ENCODE measurements at places on chromosomes 2 and 18. TPM values are rescaled to one million over a fixed set of nuclear protein-coding genes. Genes with fewer than 3 reads are reported as not detected.

- DNase-seq = no peak
Measured at GRCh38 chr2:235263205-235264120, 230.4 kb upstream of the AGAP1 start.

- DNase-seq = no peak
Measured at GRCh38 chr2:207055257-207055656, 110.5 kb downstream of the KLF7 start.

- no peak for DNase-seq
Measured at GRCh38 chr2:143284087-143284675, 155.0 kb downstream of the ARHGAP15 start.

GRCh38 chr2:196331143-196331542, 159.8 kb upstream of the STK17B start:
- DNase-seq = no peak

- no peak for DNase-seq
Measured at GRCh38 chr18:79640875-79641274, 38.7 kb upstream of the CTDP1 start.

DNA sequence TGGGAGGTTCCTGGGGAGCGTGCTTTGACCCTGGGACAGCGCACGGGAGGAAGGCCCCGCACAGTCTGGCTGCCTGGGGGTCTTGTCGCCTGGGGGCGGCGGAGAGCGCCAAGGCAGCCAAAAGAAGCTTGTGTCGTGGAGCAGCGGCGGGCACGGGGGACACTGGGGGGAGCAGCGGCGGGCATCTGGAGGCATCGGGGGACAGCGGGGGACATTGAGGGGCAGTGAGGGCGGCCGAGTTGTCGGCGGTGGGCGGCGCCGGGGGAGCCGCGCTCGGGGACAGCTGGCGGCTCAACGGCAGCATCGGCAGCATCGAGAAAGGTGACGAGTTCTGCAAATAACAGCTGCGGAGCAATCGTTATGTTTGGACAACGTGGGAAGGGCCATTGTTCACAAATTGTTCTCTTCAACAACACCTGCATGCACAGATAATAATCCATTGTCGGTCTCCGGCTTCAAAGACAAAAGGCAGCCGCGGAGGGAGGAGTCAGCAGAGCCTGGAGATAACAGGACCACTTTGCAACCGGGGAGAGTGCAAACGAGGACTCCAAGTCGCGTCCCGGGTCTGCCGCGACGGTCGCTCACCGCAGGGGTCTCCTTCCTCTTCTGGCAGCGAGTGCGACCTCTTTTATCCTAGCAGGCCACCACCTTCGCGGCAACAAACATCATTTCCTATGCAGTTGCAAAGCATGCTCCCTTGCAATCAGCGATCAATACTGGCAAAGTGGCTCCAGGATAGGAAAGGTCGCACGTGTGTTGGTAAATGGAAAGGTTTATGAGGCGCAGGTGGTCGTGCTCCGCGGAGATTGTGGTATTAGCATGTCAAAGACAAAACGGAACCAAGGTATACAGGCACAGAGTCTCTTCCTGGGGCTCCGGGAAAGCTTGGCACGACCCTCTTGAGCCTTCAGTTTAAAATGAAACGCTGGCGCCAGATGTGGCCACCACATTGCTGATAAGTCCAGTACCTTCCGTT, 132.3 kb upstream of the DLX2 start:
- no peak for DNase-seq

- no peak for DNase-seq
Measured at GRCh38 chr2:9725106-9725505, 94.3 kb upstream of the YWHAQ start.

GRCh38 chr2:240922982-240923537, 16.9 kb downstream of the CROCC2 start:
- no peak for DNase-seq

DNA sequence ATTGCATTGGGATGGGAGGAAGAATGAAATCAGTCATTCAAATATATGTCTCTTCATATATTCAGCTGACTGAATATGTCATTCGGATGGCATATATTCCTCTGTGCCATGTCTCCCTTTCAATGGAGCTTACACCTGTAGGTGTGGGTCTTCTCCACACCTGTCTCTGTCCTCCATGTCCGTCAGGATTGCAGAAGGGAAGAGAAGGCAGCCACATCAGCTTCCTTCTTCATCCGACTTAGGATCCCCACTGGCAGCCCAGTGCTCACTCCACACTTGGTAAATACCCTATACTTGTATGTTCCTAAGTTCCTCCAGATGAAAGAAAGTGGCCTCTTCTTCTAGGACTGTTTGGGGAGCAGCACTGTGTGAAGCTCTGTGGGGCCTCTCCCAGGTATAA, 250.1 kb downstream of the BCL2 start:
- no peak for DNase-seq

GRCh38 chr2:3222636-3223035, 155.0 kb downstream of the EIPR1 start:
- DNase-seq = no peak

Gene LYPD1
- 67.8 TPM for polyA plus RNA-seq

Gene ZNF236
- 11.8 TPM for polyA plus RNA-seq

Gene EVX2
- polyA plus RNA-seq = not detected

Gene UGT1A5
- not detected for polyA plus RNA-seq

Gene ADAM23
- 3.0 TPM for polyA plus RNA-seq

Gene REG3A
- polyA plus RNA-seq = not detected
